ENCODE measurements at places on chromosomes 4 and X.

DNA sequence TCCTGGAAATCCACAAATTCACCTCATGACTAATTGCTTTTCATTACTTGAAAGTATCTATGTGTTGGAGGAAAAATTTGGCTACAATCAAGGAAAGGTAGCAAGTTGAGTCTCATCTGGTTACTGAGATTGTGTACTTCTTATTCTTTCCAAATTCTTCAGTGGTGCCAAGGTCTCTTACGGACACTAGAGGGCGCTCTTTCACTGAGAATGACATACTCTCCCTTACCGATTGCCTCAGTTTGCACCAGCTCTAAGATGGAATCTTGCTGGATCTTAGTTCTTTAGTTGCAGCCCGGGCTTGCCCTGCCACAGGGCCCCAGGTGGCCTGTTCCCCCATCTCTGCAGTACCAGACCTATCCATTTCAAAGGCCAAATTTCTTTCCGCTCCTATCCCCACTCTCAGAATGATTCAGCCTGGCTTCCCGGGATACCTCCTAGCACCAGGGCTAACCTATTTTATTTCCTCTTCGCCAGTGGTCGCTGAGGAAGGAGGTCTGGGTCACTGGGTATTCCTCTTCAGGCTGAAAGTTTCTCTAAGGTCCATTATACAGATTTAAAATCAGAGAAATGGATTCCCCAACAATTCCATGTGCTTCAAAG is 24.6 kb upstream of the GPR50 start:
- peak; percentile 72 for DNase-seq

- no peak for DNase-seq
Observed at GRCh38 chrX:117510453-117510852, 606.2 kb downstream of the KLHL13 start.

DNA sequence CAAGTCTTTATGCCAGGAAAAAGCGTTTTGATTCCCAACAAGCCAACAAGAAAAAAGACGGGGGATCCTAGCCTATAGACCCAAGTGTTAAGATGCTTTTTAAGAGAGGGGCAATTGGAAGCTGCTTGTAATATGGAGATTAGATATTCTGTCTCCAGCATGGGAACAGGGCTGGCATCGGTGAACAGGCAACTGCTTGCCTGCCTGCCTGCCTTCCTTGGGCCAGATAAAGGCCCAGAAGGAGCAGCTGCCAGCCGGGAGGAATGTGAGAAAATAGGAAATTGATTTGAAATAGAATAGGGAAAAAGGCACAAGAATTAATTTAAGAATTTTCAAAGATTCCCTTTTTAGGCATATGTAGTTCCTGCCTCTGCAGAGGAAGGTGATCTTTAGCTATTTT is 192.2 kb downstream of the TENM3 start:
- no peak for DNase-seq

DNA sequence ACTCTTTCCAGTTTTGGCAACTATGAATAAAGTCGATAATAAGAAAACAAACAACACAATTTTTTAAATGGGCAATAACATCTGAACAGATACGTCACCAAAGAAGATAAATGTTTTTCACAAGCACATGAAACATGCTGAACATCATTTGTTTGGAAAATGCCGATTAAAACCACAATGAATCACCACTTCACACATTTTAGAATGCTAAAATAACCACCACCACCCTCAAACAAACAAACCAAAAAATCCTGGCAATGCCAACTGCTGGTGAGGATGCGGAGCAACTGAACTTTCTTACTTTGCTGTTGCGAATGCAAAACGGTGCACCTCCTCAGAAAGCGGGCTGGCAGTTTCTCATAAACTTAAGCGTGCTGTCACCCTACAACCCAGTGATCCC is 115.9 kb downstream of the NSUN7 start:
- peak; percentile 12 for DNase-seq

GRCh38 chr4:80611678-80611979 is 276.1 kb downstream of the CFAP299 start:
- DNase-seq, result no peak

DNA sequence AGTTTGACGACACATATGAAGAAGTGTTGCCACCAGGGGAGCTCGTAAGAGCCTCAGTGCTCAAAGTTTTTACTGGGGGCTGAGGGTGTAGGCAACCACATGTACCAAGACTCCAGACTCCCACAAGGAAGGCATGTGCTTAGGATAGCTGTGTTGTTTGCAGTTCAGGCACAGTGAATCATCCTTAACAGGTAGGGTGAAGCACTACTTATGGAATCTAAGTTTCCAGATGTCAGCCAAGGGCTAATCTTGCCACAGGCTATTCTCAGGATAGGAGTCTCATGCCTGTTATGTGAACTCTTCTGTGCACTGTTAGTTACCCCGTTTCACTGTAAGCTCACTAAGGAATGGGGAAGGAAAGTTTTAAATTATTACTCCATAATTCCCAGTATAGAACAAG is 202.6 kb downstream of the TMA16 start:
- peak; percentile 47 for DNase-seq

- no peak for DNase-seq
Observed at GRCh38 chr4:166043801-166044200, 170.8 kb downstream of the TLL1 start.

DNA sequence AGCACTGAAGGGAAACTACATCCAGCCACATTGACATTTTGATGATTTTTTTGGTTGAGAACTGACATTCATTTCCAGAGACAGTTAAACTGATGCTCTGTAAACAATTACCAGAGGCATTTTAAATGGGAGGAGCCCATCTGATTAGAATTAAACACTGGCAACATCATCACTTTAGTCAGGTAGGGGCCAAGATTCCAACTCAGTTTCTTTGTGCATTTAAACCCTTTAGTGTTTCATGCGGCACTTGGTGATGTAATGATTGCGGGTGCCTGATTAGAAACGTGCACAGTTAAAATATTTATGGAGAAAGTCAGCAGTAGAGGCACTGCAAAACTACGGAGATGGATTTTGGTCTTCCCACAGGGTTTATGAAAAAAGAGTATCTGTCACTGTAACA is 16.1 kb downstream of the TNIP3 start:
- DNase-seq, result no peak

DNA sequence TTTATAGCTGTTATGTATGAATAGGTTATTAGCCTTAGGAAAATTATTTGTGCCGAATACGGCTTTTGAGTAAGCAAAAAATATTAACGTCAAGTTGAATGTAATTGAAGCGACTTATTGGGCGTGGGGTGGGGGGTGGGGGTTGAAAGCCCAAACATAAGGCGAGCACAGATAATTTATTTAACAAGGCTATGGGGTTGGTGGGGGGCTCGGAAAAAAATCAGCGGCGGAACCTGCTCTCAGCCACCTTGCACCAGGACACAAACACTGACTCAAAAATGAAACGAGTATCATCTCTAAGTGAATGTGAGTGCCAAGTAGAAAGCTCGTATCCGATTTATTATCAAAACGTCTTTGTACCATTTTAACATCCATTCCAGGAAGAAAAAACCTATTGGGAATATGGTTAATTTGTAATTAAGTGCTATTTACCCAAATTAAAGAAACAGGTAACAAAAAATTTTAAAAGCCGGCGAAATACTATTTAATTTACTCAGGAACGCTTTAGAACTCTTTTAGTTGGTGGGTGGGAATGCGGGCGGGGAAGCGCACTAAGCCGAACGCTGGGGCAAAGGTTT is 902 bp upstream of the LARP1B start:
- peak; percentile 26 for DNase-seq

GRCh38 chr4:127505203-127505602 is 127.6 kb upstream of the INTU start:
- DNase-seq, result peak; percentile 93

GRCh38 chr4:173990126-173990868 is 293.2 kb downstream of the FBXO8 start:
- peak; percentile 69 for DNase-seq

DNA sequence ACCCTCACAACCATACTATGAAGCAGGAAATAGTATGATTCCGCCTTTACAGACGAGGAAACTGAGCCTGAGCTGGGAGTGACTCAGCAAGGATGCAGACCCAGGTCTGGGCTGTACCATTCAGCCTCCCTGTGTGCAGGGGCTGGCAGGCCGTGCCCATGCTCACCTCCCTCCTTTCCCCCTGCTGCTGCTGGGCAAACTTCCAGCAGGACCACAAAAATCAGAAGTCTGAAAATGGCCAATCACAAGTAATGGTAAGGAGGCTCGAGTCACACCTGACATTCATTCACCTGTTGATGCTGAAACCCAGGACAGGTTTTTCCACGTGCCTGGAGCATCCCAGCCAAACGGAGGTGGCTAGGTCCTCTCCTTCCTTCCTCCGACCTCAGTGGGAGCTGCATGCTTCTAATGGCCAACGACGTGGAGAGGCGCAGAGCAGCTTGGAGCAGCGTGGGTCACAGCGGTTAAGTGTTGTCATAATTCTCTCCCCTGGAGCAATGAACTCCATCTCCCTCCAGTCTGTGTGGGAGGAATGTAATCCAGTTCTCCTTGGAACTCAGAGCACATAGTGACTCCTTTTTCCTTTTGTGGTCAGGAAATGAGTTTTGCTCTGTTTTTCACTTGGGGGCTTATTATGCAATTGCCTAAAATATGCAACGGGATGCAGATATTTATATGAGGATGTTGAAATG is 371.7 kb downstream of the BCOR start:
- peak; percentile 67 for DNase-seq

GRCh38 chr4:140851032-140851636 is 94.9 kb upstream of the TBC1D9 start:
- DNase-seq, result peak; percentile 80

Data from choroid plexus epithelial cell (primary cell).